ENCODE measurements at places on chromosomes 5 and 9.

DNA sequence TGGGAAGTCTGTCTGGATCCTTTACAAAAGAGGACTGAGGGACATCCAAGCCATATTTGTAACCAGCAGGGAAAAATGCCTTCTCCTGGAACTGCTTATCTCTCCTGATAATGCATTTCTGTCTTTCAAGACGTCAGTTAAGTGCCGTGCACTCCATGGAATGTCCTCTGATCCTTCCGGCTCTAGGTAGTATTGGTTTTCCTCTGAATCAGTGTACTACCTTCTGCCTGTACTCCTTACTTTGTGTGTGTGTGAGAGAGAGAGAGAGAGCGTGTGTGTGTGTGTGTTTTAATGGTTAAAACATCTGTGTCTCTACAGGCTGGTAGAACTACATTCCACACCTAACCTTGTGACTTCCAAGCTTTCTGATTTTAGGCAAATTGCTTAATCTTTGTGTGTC, 89.9 kb downstream of the PIP5K1B start:
- no peak for DNase-seq

DNA sequence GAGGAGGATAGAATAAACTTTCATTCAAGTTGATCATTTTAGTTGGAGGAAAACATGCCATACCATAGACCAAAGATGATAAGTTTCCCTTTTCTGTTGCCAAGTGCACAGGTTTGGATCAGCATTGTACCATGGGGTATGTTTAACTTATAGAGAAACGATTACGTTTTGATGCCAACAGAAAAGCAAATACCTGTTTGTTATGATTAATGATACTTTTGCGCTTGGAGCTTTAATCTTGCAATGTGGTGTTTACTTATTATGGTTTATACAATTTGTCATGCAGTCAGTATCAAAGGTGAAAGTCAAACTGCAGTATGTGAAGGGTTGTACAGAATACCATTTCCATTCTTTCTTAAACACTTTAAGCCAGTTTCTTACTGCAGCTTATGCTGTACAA, 13.2 kb upstream of the ARHGEF28 start:
- DNase-seq, result no peak

GRCh38 chr9:70551396-70551795, 136.9 kb upstream of the KLF9 start:
- peak; percentile 10 for DNase-seq

DNA sequence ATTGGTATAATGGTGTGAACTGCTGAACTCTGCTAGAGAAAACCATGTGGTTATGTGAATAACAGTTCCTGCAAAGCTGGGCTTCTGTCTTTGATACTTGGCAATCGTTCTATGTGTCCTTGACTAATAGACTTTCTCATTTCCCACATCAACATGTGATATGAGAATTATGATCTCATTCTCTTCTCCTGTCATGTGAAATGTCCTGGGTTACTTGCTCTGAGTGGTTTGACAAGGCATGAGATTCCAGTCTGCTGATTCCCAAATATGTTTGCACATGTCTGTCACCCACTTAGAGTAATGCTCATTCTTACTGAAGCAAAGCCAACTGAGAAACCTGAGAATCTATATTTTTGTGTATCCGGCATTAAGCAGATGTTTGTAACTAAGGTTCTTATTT, 141.2 kb downstream of the PARP8 start:
- peak; percentile 48 for DNase-seq

- DNase-seq, result no peak
Observed at GRCh38 chr9:93467462-93467861, 14.1 kb upstream of the FAM120AOS start.

DNA sequence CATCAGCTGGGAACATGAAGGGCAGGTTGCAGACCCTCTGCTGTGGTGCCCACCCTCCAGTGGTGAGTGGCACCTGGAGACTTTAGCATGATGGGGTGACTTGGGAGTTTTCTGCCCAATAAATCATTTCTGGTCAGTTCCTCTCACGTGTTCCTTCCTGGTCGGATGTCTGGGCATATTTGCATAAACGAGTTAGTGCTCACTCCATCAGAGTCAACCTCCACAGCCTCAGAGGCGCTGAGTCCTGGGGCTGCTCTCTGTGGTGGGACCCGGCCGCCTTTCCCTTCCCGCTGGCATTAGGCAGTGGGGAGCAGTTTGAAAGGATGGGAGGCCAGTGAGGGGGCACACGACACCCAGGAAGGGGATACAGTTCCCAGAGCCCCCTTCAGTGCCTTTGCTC, 114.0 kb upstream of the FCN2 start:
- DNase-seq, result no peak

DNA sequence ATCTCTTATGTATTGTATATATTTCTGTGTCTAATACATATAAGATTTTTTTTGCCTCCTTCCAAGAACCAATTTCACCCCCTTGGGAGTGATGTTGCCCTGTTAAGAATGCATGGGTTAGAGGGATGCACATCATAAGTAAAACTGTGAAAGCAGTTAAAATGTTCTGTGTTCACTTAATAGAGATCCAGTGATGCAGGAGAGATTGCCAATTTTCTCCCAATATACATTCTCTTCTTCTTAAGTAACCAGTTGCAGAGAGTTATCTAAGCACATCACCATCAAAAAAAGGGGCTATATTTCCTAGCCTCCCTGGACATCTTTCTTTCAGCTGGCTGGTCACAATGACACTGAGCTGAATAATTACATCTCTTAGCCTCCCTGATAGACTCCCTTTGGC, 307.0 kb downstream of the OSTF1 start:
- no peak for DNase-seq

GRCh38 chr5:33170411-33170810, 270.4 kb upstream of the TARS1 start:
- DNase-seq, result peak; percentile 30

GRCh38 chr9:27195191-27195590, 86.2 kb downstream of the TEK start:
- DNase-seq, result no peak

GRCh38 chr5:145101246-145101645, 733.9 kb downstream of the PRELID2 start:
- DNase-seq, result no peak

GRCh38 chr9:101691657-101692056, 46.8 kb downstream of the GRIN3A start:
- no peak for DNase-seq

DNA sequence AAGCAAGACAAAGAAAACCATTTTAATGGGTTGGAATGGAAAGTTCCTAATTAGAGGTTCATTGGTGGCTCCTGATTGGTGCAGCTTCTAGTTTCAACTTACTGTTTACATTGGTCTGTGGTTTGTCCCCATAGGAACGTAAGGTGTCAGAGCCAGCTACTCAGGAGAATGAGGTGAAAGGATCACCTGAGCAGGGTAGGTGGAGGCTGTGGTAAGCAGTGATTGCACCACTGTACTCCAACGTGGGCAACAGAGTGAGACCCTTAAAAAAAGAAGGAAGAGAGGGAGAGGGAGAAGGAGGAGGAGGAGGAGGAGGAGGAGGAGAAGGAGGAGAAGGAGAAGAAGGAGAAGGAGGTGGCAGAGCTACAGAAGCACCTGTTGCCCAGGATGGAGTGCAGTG, 30.4 kb downstream of the KCNIP1 start:
- DNase-seq, result no peak

DNA sequence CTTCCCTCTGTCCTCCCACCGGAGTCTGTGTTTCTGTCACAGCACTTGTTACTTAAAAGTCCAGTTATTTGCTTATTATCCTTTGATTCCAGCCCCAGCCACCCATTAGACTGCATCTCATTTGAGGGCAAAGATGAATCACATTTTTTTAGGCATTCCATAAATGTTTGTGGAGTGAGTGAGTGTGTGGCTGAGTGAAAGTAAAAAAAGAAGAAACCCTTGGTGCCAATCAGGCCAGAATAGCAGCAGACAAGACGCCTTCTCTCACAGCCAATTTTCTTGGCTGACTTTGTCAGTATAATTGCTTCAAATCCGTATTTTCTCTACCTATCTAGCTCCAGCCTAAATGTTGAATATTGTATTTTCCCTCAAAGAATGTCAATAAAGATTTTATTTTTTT, 613.0 kb upstream of the WWC1 start:
- no peak for DNase-seq

GRCh38 chr9:97632248-97632984, 752 bp downstream of the TSTD2 start:
- peak; percentile 76 for DNase-seq

- DNase-seq, result no peak
Observed at GRCh38 chr5:135458356-135458755, 6.2 kb upstream of the TIFAB start.

- peak; percentile 46 for DNase-seq
Observed at GRCh38 chr9:86945728-86946200, 1.5 kb downstream of the GAS1 start.

DNA sequence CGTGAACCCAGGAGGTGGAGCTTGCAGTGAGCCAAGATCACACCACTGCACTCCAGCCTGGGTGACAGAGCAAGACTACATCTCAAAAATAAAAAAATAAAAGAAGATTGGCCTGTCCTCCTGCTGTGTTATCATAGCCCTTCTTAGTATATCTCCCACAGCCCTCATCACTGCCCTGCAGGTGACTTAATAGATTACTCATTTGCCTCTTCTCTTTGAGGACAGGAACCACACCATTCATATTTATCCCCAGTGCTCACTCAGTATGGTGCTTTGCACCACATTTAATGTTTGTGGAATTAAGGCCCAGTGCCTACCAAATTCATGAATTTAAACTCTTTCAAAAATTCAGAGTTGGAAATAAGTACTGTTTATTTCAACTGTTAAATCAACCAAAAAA, 10.3 kb downstream of the IDNK start:
- DNase-seq, result no peak

DNA sequence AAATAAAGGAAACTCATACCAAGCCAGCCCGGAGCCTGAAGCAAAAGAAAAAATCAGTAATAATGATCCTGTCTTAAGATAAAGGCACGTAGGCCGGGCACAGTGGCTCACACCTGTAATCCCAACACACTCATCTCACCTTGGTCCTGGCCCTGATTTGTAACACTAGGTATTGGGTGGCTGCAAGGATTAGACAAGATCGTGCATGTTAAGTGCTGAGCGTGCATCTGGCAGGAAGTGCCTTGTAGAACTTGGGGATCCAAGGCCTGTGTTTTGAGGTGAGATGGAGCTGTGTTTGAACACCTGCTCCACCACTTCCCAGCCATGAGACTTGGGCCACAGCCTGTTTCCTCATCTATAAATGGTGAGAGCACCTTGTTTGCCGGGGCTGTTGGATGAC, 41.5 kb downstream of the SPRY4 start:
- DNase-seq, result no peak

GRCh38 chr9:73357607-73358006, 205.9 kb downstream of the ANXA1 start:
- DNase-seq, result no peak

All from LHCN-M2 (cell line).